Stimulated activated CD4-positive, alpha-beta T cell treated with anti-CD3 and anti-CD28 coated beads, Interleukin-15, amount 100 ng/mL, for 1 hour (primary cell): ENCODE measurements at places on chromosomes 12 and 14.

DNA sequence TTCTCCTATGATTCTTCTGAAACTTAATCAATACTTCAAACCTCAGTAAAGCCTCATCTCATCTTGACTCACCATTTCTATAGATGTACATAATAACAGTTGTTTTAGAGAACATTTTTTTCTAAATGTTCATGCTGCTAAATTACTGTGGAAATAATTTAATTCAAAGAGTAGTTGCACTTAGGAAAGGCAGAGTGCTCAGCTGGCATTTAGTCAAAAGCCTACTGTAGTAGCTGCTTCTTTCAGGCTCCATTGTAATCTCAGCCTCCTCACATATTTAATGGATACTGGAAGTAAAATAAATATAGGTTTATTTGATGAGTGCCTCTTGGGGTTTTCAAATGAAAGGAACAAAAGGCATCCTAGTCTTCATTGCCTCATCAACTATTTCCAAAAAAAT is 325.0 kb downstream of the CCER1 start:
- DNase-seq = no peak

DNA sequence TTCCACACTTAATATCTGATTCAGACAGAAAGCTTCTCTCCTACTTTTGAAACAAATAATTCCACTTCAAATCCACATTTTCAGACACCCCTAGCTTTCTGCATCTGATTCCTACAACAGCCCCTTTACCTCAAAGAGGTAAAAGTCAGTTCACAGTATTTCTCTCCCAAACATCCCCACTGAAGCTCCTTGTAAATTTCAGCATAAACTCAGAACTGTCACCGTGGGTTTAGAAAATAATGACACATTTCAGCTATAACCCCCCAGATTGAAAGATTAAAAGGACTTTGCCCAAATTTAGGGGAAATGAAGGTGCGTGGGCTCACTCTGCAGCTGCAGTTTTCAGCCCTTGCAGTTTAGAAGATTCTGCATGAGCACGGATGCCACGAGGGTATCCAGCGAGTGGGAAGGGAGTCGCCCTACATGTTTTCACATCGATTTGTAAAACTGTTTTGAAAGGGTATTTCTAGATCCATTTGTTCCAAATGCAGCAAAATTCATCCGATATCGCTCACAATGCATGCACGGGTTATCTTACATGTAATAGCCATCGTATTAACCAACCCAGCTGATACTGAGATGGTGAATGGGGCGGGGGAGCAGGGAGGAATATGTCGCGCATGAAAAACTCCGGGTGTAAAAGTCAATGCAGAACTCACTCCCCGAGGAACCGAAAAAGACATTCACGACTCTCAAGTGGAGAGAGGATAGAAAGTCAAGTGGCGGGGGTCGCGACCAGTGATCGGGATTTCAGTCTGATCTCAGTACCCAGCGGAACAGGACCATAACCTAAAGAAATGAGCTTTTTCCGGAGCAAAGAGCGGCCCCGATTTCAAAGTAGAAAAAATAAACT is 5.0 kb upstream of the CCND2 start:
- DNase-seq = no peak

DNA sequence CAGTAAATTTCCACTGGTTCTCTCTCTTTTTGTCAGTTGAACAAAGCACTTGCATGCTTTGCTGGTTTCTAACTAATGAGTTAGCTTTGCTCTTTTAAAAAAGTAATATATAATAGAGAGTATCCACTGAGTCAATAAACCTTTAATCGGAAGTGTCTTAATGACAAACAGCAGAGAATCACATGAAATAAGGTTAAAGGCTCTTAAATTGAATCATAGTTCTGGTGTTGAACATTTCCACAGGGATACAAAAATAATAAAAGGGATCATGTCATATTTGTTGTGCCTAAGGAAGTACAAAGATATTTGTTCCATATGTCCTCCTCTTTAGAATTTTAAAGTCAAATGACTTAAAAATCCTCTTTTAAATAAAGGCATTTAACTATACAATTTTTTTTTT is 362.6 kb downstream of the LRIG3 start:
- DNase-seq = no peak

GRCh38 chr12:20443255-20443654 is 74.9 kb downstream of the PDE3A start:
- DNase-seq = no peak

- DNase-seq = no peak
These were observed 196.2 kb downstream of the ITPR2 start for GRCh38 chr12:26636710-26637328.

DNA sequence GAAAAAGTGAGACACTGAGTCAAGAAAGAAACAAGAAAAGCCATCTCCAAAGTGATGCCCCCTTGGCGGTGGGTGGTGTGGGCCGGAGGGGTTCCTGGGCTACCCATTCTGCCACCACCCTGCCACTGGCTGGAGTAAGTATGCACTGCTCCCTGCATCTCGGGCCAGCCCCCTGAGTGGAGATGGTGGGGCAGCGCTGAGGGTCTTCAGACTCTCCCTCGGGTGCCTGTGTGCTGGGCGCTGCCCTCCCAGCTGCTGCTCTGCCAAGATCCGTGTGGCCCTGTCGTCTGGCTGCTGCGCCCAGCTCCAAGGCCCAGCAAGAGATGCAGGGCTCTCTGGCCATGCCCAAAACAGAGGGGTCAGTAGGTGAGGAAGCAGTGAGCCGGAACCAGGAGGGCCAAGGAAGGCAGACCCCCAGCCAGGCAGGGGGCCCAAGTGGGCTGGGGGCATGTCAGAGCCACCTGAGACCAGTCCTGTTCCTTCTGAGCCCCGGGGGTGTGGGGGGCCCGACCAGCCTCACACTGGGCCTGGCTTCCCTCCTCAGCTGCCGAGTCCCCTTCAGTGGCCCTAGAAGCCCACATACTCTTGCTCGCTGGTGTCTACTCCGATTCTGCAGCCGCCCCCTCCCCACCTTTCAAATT is 5.2 kb downstream of the GPR132 start:
- no peak for DNase-seq

- DNase-seq = no peak
These were observed 410.5 kb downstream of the MED13L start for GRCh38 chr12:115866909-115867525.

GRCh38 chr12:30152705-30153104 is 369.0 kb upstream of the TMTC1 start:
- no peak for DNase-seq

DNA sequence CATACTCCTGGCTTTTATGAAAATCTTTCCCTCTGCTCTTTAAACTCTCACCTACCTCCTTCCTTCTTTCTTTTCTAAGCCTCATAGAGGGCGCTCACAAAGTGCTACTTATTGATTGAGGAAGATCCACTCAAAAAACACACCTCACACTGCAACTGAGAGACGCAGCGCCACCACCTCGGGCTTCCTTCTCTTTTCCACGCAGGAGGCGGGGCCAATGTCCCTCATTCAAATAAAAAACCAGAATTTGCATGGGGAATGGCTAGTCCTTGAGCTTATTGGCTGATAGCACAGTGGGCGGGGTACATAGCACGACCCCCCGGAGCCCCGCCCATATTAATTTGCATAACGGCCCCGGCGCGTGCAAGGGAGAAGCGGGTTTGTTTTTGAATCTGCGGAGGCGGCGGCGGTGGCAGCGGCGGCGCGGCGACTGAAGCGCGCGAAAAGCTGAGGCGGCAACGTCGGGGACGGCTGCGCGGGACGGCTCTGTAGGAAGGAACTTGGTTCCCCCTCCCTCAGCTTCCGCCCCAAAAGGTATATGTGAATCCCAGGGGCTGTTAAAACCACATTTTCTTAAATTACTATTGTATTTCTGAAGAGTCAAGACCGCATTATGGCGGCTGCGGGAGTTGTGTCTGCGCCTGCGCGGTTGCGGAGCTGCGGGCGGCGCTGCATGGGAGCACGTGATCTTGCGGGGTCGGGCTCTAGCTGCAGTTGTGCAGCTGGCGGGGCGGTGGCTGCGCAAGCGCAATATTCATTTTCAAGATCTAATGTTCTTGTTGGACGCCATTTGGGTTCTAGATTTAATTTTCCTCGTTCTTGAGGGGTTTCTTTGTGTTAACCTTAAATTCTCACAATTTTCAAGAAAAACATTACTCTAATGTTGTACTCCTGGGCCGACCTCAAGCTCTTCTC is at the start of gene ATF7IP:
TSS of gene ATF7IP (plus strand) at position 389 of the 915 bp plus-strand sequence. CDS start 58,234 bp downstream, outside the sequence.
- DNase-seq = peak; percentile 88

- no peak for DNase-seq
These were observed 187.0 kb downstream of the SPTSSA start for GRCh38 chr14:34275078-34275477.

- DNase-seq = no peak
These were observed 67.8 kb downstream of the OTX2 start for GRCh38 chr14:56742391-56742878.

- no peak for DNase-seq
These were observed 190.7 kb upstream of the LMNTD1 start for GRCh38 chr12:25743679-25744215.

GRCh38 chr12:26108915-26109314 is 15.9 kb downstream of the BHLHE41 start:
- no peak for DNase-seq

DNA sequence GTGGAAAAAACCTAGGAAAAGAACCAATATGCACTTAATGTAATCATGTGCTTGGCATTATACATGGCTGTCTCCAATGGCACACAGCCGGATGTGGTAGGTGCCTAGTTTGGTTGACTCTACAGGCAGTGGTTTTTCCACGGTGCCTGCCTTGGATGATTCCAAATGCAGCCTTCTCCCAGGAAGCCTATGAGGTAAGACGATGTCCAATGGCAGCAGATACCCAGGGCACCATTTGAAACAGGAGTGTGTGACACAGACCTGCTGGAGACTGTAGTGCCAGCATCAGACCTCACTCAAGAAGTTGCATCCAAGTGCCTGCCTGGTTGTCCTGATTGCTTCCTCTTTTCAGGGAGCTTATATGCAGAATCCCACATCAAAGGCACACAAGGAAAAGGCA is 88.0 kb upstream of the VASH1 start:
- DNase-seq = no peak

- DNase-seq = no peak
These were observed 32.1 kb upstream of the SLC38A1 start for GRCh38 chr12:46300910-46301309.

DNA sequence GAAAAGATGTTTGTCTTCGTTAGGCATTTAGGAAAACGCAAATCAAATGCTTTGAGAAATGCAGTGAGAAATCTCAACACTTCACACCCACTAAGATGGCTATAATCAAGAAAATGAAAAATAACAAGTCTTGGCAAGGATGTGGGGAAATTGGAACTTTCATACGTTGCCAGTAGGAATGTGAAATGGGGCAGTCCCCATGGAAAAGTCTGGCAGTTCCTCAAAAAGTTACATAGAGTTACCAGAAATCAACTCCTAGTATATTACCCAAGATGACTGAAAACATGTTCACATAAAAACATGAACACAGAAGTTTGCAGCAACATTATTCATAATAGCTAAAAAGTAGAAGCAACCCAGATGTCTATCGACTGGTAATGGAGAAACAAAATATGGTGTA is 41.5 kb upstream of the LRTM2 start:
- no peak for DNase-seq

- DNase-seq = no peak
These were observed 324.1 kb upstream of the FLRT2 start for GRCh38 chr14:85205875-85206274.

GRCh38 chr12:92529944-92530343 is 172.8 kb upstream of the PLEKHG7 start:
- DNase-seq = no peak

DNA sequence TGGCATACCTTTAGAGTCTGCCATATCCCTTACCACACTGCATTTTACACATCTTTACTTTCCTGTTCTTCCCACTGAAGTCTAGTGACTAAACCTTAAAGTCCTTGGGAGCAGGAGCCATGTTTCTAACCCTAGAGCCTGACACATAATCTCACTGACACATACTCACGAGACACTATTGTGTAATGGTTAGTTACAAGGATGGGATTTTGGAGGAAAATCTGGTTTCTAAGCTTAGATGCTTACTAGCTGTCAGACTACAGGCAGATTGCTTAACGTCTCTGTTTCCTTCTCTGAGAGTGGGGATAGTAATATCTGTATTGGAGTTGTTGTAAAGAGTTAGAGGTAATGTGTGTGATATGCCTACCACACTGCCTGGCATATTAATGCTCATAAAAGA is 6.2 kb upstream of the DYRK4 start:
- no peak for DNase-seq

DNA sequence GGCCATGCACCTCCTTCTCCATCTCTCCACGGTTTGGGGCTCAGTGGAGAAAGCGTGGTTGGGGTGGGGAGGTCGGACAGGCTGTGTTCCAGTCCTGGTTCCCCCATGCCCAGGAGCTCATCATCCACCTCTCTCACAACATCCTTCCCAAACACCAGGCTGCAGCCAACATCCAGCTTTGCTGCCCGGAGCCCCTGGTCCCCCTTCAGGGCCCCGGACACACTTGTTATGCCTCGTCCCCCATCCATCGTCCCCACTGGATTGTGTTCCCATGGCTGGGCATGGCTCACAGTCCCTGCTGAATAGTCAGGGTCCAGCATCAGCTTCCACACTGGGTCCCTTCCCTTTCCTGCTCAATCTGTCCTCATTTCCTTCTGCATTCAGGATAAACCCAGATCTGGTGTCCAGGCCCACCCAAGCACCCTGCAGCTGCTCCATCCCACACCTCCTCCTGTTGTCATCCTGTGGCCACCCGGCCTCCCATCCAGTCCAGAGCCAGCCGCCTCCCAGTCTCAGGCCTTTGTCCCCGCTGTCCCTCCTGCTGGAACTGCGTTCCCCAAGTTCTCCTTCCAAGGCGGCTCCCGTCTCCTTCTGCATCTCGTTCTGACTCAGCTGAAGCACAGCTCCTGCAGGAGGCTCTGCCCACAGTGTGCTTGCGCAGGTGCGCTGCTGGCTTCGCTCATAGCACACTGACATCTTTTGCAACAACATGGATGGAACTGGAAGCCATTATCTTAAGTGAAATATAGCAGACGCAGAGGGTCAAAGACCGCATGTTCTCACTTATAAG is 211.4 kb upstream of the RTL1 start:
- DNase-seq = no peak

- DNase-seq = no peak
These were observed 13.7 kb downstream of the ZBTB1 start for GRCh38 chr14:64518229-64518628.

DNA sequence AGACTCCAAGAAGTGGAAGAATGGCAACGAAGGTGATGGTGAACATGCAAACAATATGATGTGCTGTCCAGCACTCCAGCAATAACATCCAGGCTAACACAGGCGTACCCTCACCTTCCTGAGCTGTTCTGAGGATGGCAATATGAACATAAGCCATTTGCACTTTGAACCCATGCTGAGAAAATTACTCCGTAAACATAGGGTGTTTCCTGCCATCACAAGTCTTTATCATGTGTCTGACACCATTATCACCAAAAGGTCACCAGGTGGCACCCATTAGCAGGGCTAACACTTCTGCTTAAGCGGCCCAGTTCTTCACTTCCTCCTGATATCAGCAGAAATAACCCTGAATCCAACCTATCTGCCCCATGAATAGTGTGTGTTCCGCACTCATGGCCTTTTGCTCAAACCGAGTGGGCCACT is 482.8 kb downstream of the MED13L start:
- no peak for DNase-seq

DNA sequence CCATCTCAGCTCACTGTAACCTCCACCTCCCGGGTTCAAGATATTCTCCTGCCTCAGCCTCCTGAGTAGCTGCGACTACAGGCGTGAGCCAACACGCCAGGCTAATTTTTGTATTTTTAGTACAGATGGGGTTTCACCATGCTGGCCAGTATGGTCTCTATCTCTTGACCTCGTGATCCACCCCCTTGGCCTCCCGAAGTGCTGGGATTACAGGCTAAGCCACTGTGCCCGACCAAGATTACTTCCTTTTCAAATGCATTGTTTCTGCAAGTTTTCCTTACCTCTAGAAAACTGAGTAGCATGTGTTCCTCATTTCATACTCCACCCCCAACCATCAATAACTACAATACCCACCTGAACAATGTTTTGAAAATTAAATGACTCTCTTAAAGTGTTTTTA is 13.1 kb downstream of the ARF6 start:
- no peak for DNase-seq
